ENCODE measurements at places on chromosomes 6 and 20.

DNA sequence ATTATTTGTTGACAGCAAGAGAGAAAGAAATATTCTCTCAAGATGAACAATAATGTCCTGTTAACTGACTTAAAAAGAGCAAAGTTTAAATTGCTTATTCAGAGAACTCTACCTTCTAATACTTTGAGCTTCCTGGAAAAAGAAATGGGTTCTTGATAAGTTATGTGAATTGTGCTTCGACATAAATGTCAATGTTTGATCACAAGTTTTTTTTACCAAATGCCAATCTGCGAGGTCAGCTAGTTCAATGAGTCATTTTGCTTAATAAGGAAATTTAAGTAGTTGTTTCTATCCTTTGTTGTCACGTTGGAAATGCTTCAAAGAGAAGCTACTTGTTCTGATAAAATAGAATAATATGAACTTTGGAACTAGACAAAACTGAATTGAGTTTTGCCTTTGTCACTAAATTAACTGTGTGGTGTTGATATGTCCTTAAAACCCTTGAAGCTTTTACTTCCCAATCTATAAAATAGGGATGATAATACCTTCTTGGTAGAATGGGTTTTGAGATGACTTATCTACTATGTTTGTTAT is 642.1 kb upstream of the FLRT3 start:
- DNase-seq, result no peak

GRCh38 chr20:46346770-46347169 is 38.5 kb upstream of the CDH22 start:
- DNase-seq, result no peak

DNA sequence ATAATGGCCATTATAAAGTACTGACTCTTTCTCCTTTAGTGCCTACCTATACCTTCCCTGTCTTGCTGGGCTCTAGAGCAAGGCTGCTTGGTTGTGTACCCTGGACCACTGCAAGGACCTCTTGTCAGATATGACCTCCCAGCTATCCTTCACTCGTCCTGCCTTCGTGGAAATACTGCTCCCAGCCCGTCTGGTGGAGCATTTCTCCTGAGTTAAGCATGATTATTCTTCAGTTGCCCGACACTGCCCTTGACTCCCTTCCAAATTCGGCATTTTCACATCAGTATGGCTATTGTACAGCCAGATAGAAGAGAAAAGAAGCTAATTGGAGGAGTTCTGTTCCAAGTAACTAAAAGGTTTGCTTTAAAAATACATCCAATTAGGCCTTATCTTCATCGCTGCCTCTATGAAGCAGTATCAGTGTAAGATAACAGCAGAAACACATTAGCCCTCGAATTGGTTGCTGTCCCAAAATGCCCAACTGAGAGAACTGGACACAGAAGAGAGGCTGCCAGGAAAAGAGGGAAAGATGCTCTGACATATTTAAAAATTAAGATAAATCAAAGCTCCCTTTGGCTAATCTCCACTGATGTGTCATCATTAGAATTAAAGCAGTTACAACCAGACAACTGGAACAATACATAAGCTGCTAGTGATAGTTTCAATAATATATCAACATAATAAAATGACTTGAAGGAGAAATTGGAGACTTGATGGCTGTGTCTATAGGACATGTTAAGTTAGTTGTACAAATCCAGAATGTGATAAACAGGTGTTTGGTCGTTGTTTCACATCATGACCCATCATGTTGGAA is 54.4 kb downstream of the OPRM1 start:
- no peak for DNase-seq

- peak; percentile 89 for DNase-seq
Observed at GRCh38 chr6:53326372-53327016, 22.3 kb downstream of the ELOVL5 start.

- DNase-seq, result peak; percentile 74
Observed at GRCh38 chr6:100257793-100258395, 206.8 kb downstream of the SIM1 start.

GRCh38 chr20:53914091-53914780 is 156.2 kb downstream of the BCAS1 start:
- DNase-seq, result no peak

DNA sequence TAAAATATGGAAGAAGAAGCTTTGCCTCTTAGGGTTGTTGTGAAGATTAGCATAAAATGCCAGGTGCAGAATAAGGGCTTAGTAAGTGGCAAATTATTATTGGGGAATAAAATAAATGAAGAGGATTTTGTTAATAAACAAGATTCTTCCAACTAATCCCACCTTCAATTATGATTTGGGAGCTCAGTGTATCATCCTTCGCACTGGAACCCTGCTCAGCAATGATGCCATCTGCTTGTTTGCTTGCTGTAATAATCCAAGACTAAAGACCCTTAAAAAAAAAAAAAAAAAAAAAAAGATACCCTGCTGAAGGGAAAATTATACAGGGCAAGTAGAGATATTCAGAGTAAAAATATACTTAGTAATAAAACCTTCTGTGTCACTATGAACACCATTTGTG is 62.0 kb upstream of the RREB1 start:
- DNase-seq, result no peak

Data from RCC 7860 (cell line).